GM23248 (cell line): ENCODE measurements at places on chromosomes 12 and 14.
A peak's percentile ranks its signal among the peaks of the same experiment; 100 is the strongest.

- peak; percentile 6 for DNase-seq
Observed at GRCh38 chr14:91021991-91022621, 38.3 kb downstream of the RPS6KA5 start.

- DNase-seq, result no peak
Observed at GRCh38 chr14:31283578-31284252, 76.1 kb upstream of the HECTD1 start.

DNA sequence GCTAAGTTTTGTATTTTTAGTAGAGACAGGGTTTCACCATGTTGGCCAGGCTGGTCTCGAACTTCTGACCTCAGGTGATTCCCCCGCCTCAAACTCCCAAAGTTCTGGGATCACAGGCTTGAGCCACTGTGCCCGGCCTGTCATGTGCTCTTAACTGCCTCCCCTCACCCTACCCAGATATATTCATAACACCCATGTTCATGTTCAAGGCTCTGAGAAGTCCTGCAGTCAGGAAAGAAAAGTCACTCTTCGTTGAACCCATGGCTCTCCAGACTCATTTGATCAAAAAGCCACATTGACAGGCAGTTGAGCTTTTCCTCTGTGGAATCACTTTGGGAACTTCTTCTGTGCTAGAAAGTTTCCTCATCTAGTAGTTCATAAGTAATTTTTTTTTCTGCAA is 545.5 kb upstream of the TBX3 start:
- DNase-seq, result no peak

DNA sequence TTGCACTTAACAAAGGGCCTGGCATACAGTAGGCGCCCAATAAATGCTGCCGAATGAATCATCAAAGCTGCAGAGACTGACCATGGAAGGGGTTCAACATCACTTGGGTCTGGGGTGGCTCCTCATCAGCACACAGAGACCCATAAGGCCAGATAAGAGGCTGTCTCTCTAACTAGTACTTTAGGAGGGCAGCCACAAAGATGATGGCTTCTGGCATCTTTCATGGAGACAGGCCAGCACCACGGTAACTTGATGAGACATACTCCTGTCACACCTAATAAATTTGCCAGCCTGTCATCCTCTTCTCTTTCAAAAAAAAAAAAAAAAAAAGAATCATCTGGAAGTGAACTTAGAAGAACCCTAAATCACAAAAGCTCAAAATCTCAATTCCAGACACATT is 3.4 kb downstream of the PRIMA1 start:
- no peak for DNase-seq

GRCh38 chr12:11162502-11162901 is 8.5 kb upstream of the SMIM10L1 start:
- DNase-seq, result peak; percentile 4

GRCh38 chr14:58055497-58056010 is 96.5 kb downstream of the ARMH4 start:
- peak; percentile 22 for DNase-seq

- peak; percentile 47 for DNase-seq
Observed at GRCh38 chr12:119060847-119061796, 79.8 kb downstream of the SRRM4 start.

DNA sequence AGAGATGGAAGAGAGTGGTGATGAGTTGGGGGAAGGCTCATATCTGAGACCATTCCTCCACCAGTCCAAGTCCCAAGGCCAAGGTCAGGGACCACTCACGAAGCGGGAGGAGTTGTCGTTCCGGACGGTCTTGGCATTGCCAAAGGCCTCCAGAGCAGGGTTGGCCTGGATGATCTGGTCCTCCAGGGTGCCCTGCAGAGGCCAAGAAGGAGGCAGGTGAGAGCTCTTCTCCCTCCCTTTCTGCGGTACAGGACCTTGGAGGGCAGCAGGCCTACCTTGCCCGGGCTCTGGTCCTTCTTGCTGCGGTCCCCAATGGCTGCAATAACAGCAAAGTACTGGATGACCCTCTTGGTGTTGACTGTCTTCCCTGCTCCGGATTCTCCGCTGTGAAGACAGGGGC is 4.0 kb downstream of the MYH7 start:
- DNase-seq, result no peak

GRCh38 chr12:91810077-91810476 is 335.6 kb downstream of the BTG1 start:
- no peak for DNase-seq

DNA sequence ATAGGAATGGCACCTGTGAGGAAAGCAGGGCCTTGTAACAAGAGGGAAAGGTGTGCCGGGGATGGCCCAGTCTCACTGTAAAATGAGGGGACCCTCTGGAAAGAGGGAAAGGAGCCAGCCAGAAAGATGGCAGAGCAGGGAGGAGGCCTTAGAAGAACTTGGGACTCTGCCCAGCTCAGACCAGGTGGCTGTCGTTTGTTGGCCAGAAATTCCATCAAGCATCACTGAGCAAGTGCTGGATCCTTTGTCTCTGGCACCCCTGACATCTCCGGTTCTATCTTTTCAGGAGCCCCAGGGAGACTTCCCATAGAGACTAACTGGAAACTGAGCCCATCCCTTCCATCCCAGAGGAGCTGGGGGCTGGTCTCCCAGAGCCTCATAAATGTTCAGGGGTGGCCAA is 43.3 kb downstream of the DEGS2 start:
- no peak for DNase-seq
